Fibroblast of lung (primary cell): ENCODE measurements at places on chromosomes 7 and 10.

- no peak for DNase-seq
These were observed 78.8 kb downstream of the PDSS1 start for GRCh38 chr10:26776258-26776657.

DNA sequence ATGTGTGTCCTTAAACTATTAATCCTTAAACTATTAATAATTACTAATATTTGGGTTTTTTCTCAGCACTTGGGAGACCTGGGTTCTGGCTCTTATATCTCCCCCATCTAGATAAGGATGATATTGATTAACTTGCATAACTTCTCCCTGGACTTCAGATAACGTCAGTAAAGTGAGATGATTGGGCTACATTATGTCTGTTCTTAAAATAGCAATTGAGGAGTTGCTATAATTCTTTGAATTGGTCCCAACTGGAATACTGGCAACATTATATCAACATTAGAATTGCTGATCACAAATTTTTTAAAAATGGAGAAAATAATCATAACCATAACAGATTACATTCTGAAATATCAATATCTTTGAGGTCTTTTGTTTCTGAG is 1.9 kb downstream of the APBB1IP start:
- no peak for DNase-seq

- peak; percentile 59 for DNase-seq
These were observed 346.5 kb upstream of the CACNA2D1 start for GRCh38 chr7:82789883-82790609.

- peak; percentile 87 for DNase-seq
These were observed 261.1 kb upstream of the CSTF2T start for GRCh38 chr10:51960494-51960895.

GRCh38 chr7:118219157-118219512 is 5.4 kb upstream of the ANKRD7 start:
- no peak for DNase-seq

DNA sequence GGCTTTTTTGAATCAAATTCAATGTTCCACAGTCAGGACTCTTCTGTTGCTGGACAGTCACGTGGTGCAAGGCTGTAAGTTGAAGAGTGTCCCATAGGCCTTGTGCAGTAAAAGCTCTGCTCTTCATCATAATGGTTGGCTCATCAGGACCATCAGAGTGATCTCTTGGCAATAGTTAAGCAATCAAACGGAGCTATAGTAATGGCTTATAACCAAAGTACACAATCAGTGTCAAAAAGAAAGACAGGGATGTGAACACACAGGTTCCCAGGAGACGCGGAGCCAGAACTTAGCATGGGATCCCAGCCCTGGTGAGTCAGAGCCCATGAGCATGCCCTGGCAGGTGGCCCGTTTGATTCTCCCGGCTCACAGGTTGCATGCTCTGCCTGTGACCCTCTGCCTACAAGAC is 10.8 kb upstream of the GPNMB start:
- DNase-seq, result peak; percentile 58

DNA sequence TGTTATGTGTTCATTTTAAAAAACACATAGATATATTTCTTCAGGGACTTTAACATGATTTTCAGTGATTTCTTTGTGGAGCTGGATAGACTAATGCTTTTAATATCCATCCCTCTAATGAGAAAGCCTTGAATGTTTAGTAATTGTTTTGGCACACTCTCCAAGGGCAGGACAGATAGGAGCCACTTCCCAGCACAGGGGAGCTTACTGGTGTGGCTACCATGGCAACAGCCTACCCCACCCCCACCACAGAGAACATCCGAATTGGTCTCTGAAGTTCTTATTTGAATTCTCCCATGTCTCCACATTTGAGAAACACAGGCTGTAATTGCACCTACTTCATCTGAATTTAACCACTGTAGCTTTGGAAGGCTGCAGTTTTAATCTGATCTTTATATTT is 87.7 kb downstream of the PRKG1 start:
- peak; percentile 37 for DNase-seq

DNA sequence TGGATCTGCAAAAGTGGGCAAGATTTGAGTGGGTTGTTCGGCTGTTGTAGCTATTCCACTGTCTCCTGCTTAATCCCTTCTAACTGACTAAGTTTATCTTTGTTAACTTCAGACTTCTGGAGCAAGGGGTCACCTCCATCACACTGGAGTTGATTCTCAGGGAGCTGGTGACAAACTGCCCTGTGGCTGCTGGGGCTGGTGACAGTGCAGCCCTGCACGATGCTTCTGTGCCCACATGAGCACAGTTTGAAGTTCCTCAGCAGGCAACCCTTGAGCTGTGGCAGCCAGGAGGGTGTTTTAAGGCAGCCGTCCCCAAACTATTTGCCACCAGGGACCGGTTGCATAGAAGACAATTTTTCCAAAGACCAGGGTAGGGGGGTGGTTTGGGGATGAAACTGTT is 40.5 kb downstream of the ADRB1 start:
- no peak for DNase-seq

- no peak for DNase-seq
These were observed 89.1 kb downstream of the STRA8 start for GRCh38 chr7:135322571-135323340.

GRCh38 chr10:17005621-17006566 is 123.7 kb downstream of the CUBN start:
- peak; percentile 45 for DNase-seq

DNA sequence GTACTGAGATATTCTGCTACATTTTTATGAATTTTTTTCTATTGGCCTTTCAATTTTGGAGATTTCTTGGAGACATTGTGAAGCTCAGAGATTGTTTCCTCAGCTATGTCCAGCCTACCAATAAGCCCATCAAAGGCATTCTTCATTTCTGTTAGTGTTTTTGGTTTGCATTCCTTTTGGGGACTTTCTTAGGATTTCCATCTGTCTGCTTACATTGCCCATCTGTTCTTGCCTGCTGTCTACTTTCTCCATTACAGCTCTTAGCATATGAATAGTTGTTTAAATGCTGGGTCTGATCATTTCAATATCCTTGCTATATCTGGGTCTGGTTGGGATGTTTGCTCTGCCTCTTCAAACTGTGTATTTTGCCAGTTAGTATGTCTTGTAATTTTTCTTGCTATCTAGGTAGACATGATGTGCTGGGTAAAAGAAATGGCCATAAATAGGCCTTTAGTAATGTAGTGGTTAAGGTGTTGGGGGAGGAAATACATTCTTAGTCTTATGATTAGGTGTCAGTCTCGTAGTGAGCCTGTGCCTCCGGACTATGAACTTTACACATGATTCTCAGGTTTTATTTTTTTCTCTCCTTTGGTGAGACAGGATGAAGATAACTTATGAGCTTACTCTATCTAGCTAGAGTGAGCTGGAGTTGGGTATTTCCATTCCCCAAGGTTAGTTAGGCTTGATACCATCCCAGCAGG is 32.6 kb upstream of the NME8 start:
- DNase-seq, result no peak

DNA sequence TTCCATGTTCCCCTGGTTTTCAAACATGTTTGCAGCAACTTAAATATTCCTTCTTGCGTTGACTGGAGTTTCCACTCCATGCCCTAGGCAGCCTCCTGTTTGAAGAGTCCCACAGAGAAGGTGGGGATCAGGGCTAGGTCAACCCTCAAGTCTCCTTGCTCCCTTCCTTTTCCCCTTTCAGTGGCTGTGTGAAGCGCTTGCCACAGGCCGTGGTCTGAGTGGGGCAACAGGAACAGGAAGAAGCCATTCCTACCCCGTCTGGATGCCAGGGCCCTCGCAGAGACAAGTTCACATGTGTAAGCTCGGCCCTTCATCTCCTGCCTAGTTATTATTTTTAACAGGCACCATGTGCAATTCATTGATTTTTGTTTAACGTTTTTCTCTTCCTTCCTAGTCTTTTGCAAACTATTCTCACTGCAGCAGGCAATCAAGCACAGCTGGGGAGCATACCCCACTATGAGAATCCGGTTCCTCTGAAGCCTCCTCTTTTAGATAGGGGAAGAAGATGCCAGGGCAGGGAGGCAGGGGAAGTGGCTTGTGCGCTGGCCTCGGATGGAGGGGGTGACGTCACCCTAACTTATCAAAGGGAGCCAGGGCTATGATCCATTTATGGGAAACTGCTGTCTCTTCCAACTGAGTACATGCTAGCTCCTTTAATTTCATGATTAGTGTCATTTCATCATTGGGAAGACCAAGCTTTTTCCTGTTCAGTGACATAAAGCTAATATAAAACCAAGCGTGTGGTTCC is 64.2 kb downstream of the PRLHR start:
- DNase-seq, result no peak

DNA sequence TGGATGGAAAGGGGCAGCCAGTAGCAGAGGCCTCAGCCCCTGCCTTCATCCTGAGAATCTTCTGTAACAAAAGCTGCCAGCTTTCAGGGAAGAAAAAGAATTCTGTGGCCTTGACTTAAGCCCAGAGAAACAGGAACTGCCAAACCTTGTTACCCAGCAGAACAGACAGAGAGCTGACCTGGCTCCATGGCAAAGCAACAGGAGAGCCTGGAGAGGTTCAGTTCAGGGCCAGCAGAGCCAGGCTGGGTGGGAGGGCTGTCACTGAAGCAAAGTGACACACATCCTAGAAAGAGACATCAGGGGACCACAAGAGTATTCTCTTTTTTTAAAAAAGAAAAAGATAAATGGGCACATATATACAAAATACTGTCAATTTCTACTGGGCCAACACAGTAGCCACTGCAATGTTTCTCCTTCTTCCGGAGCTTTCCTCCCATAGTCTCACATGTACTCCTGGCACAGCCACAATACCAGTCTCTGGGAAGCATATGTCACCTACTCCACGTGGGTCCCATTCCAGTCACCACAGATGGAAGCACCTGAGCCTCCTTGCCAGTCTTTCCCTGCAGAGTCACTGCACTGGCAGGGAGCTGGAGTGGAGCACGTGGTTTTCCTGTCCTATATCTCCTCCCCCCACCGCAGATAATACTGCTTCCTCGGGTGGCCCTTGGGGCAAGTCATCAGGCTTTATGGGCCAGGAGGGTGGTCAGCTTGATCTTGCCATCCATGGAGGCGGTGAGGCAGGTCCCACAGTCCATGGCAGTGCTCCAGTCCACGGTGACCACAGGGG is 15.2 kb upstream of the CYREN start:
- DNase-seq, result no peak

DNA sequence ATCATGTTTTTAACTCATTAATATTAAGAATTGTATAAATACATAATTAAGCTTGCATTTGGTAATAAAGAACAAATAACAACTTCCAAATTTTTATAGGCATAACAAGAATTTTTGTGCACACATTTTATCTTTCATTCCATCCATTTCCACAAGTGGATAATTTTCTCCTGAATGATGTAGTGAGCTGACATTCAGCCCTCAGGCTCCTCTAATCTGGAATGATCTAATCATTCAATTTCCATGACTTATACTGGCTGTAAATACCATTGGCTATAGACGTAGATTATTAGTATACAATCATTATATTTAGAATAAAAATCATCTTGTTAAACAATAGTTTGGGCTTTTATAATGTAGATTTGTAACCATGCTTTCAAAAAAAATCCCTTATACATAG is 287.2 kb upstream of the GHITM start:
- no peak for DNase-seq

DNA sequence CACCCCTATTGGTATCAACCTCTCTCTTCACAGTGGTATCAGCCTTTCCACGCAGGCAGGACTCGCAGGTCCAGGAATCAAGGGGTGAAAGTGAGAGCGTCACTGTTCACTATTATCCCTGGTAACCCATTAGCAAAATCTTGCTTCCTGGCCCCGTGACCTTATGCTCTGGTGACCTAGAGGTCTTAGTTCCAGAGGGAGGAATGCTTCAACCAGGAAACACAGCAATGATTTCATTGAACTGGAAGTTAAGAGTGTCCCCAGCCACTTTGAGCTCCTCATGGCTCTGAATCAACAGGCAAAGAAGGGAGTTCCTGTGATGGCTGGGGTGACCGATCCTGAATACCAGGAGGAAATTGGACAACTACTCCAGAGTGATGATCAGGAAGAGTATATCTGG is 90.6 kb downstream of the CUL2 start:
- DNase-seq, result no peak

- DNase-seq, result no peak
These were observed 320.0 kb downstream of the EXOC4 start for GRCh38 chr7:133572843-133573242.

DNA sequence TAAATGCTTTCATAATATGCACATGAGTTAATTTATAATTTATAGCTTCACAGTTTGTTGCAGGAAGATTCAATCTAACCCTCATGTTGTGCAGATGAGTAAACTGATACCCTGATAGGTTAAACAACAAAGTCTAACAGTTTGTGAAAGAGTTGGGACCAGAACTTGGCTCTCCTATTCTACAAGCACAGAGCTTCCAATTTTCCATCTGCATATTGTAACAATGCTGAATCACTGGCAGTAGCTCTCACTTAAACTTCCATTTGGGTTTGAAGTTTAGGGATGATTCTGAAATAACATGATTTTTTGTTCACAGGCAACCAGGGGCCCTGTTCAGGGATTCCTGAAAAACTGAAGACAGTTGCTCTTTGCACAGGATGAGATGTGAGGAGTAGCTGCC is 179.3 kb downstream of the XPNPEP1 start:
- DNase-seq, result peak; percentile 11

- no peak for DNase-seq
These were observed 5.4 kb downstream of the VWC2 start for GRCh38 chr7:49778731-49779270.

- peak; percentile 62 for DNase-seq
These were observed 134.4 kb downstream of the ITGA8 start for GRCh38 chr10:15585303-15585715.

DNA sequence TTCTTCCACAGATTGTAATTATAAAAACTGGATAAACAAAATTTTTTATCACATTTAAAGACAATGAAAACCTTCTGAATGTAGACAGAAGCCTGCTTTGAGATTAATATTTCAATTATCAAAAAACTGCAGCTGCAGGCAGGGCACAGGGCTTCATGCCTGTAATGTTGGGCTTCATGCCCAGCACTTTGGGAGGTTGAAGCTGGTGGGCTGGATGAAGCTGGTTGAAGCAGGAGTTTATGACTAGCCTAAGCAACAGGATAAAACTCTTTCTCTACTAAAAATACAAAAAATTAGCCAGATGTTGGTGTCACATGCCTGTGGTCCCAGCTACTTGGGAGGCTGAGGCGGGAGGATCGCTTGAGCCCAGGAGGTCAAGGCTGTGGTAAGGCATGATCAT is 41.2 kb downstream of the PDZD8 start:
- peak; percentile 45 for DNase-seq

DNA sequence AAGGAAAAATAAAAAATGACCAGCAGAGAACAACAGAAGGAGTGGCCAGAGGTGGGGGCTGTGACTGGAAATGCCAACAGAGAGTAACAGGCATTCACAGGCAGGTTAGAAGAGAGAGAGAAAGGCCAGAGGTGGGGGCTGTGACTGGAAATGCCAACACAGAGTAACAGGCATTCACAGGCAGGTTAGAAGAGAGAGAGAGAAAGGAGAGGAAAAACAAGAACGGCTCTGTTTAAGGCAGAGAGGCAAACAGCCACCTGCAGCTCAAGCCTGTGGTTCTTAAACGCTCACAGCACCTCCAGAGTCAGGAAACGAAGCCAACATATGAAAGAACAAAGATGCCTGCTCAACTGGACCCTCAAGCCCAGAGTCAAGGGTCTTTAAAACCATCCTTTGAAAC is 39.5 kb upstream of the DGKI start:
- no peak for DNase-seq

GRCh38 chr7:73342645-73343044 is 14.7 kb downstream of the FKBP6 start:
- DNase-seq, result peak; percentile 78
